ENCODE measurements at places on chromosomes 11 and 22.

DNA sequence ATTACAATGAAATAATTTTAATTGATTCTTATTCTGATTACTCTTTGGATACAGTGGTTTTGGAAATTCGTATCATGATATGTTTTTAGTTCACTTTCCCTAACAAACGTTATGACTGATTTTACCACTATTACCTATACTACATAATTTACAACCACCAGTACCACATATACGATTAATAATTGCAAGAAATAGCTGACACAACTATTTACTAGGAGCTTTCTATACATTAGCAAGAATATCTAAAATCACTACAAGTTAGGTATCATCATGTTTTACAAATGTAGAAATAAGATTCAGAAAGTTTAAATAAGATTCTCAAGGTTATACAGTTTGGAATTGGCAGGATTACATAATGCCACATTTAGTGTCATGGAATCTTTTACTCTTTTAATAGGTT, 1401.1 kb upstream of the RAG2 start:
- DNase-seq: no peak

- no peak for DNase-seq
Observed at GRCh38 chr11:62959422-62959980, 25.3 kb downstream of the SLC22A6 start.

DNA sequence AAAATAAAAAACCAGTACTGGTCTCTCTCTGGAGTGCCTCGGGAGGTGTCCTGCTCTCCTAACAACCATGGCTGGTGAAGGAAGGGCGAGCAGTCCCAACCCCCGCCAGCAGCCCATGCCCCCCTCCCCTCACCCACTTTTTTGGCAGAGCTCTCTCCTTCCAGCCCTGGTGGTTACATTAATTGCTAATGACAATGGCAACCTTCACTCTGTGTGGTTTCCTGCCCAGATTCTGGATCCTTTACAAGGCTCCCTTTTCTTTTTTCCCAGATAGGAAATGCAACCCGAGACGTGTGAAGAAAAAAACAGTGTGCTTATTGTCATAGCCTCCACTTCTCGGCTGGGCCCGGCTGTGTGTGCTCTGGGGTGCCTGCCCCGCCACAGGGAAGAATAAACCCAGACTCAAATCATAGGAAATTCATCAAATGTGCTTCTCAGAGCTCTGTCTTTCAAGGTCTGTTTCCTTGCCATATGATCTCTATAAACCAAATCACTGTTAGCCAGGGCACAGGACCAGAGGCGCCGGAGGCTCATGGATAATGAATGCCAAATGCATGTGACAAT, 513.0 kb downstream of the SOX6 start:
- no peak for DNase-seq

- no peak for DNase-seq
Observed at GRCh38 chr11:69078930-69079605, 30.3 kb downstream of the TPCN2 start.

DNA sequence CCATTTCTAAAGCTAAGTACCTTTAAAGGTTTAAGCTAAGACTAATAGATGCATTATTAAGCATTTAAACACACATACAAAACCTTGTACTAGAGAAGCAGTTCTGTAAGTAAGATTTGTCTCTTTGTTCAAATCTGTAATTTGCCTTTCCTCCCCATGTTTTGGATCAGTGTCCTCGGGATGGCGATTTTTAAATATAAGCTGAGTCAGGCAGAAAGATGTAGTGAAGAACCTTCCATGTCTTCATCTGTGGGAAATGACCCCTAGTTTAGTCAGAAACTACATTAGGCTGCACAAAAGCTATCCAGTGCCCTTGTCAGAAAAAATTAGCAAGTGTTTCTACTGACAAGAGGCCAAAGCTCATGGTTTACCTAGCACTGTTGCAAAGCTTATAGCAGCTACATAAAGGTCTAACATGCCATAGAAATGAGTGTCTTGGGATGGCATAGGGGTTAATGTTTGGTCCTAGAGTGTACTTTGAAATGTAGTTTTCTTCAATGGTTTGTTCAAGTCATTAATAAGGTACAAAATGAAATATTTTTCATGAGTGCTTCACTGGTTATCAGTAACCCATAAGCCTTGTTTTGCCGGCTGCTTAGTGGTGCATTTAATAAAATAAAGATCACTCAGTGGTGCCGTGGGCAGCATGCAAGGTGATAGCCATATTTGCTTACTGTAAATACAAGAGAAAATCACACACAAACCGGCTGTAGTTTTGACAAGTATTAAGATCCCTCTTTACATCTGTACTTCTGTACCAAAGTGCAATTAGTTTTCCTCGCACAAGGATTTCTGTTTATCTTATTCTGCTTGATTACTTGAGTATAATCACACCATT, 139.8 kb downstream of the ELP4 start:
- DNase-seq: no peak

DNA sequence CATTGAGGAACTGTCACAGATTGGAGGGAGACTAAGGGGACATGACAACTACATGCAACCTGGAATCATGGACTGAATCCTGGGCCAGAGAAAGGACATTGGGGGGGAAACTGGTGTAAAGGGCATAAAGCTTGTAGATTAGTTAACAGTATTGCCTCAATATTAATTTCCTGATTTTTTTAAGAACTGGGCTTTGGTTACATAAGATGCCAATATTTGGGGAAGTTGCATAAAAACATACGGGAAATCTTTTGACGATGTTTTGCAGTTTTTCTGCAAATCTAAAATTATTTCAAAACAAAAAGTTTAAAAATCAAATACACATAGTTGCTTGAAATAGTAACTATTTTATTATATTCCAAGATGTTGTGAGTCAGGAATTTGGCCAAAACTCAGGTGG, 2.9 kb upstream of the FOLR3 start:
- DNase-seq: no peak

- no peak for DNase-seq
Observed at GRCh38 chr11:119539583-119539982, 116.6 kb upstream of the THY1 start.

- DNase-seq: no peak
Observed at GRCh38 chr11:22192289-22192641, 620 bp upstream of the ANO5 start.

DNA sequence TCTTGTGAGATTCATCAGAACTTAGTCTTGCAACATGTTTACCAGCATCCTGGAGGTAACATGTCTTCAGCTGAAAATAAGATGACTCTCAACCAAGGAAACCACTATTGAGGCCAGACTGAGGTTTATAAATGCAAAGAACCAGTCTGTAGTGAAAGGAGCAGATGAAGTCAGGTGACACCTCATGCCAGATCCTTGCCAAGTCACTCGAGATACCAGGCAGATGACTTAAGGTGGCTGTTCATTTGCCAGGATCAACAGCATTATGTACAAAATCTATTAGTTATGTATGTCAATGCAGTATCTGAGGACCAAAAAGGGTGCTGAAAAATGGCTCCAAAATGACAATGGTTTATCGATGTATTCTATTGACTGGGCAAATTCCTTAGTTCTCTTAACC, 100.0 kb upstream of the SOX6 start:
- no peak for DNase-seq

- no peak for DNase-seq
Observed at GRCh38 chr22:44224166-44224565, 43.4 kb downstream of the PARVG start.

GRCh38 chr11:57729479-57729878, 11.8 kb upstream of the SELENOH start:
- no peak for DNase-seq

- no peak for DNase-seq
Observed at GRCh38 chr11:78216021-78216420, 27.3 kb downstream of the USP35 start.

- no peak for DNase-seq
Observed at GRCh38 chr11:65429068-65429681, 6.6 kb downstream of the NEAT1 start.

GRCh38 chr11:120577624-120578363, 66.2 kb downstream of the GRIK4 start:
- no peak for DNase-seq

DNA sequence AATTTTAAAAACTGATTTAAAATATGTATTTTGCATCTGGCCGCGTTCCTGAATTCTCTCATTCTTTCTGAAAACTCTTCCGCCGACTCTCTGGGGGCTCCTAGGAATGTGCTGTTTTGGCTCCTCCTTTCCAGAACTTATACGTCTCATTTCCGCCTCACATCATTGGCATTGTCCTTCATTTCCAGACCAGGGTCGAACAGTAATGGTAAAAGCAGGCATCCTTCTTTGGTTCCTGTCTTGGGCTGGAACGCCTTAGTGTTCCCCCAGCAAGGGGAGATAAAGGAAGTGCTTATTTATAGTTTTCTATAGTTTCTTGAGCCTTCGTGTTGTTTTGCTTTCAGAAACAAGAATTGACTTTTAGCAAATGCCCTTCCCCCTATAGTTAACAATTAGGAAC, 10.9 kb upstream of the TNNT3 start:
- DNase-seq: no peak

GRCh38 chr22:42472671-42473070, 40.5 kb upstream of the NFAM1 start:
- DNase-seq: no peak

DNA sequence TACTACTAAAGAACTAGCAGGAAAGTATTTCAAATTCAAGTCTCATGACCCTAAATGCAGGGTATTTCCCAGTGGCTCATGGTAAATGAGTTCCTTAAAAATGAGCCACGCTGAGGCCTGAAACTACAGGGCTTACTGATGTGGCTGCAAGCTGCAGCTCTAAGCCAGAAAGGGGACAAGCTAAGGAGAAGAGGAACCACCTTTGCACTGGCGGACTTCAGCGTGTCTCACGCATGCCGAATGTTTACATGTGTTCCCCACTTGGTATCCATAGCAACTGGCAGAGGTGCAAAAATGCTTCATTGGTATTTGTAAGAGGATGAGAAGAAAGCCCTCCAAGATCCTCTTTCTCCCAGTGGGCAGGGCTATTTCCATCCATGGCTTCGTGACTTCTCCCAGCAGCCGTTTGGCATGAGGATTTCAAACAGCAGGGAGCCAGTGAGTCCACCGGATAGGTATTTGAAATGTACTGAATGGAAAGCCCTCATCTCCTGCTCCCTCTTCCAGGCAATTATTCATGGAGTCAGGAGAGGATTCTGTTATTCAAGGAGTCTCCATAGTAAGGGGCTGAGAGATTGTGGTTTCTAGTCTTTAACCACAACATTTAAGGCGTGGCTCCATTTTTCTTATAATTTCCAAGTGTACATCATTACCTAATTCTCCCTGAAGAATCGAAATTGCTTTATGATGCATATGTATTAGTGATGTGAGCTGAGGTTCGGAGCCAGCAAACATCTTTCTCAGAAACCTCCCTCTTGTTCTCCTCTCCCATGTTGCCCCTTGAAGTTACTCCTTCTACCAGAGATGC, 55.3 kb upstream of the CD44 start:
- peak; percentile 47 for DNase-seq

DNA sequence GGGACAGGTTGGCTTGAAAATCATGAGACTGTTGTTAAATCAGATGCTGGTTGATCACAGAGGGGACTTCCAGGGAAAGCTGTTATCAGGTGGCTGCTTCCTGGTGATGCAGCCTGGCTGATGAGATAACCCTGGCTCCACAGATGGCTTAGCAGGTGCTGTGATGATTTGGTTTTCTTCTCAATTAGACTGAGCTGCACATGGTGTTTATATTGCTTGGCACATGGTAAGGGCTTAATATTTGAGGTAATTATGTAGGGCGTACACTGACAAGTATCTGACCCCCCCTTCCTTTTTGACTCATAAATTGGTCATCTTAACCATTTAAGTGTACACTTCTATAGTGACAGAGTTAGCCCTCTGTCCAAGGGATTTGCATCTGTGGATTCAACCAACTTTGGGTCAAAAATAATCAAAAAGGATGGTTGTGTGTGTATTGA, 7.0 kb downstream of the RPS3 start:
- no peak for DNase-seq

- DNase-seq: no peak
Observed at GRCh38 chr11:68996376-68997123, 15.8 kb upstream of the MRGPRD start.
